ENCODE measurements at places on chromosomes 7 and 10. TPM values are rescaled to one million over a fixed set of nuclear protein-coding genes. Genes with fewer than 3 reads are reported as not detected.

DNA sequence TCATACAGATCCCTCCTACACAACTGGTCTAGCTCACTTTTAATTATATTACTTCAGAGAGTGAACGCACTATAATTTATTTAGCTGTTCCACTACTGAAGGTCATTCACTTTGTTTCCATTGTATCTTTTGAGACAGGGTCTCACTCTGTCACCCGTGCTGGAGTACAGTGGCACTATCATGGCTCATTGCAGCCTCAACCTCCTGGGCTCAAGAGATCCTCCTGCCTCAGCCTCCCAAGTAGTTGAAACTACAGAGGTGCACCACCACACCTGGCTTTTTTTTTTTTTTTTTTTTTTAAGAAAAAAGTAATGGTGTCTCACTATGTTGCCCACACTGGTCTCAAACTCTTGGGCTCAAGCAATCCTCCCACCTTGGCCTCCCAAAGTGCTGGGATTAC is 49.0 kb downstream of the PIP4K2A start:
- DNase-seq: no peak

DNA sequence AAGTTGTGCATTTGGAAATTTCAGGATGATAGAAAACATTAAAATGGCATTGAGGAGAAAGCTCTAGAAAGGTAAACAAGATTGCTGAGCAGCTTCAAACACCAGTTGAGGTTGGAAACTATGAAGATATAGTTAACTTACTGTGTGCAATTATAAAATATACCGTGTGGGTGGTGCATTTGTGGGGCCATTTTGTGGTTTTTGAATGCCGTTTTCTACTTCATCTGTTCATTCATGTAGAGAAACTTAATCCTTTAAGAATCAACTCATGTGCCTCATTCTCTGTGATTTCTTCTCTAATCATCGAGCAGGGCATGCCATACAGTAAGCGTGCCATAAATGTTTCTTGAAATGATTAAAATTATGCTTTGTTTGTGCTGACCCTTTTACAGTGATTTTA is 232.8 kb upstream of the TEX47 start:
- DNase-seq: no peak

GRCh38 chr7:132090444-132090843 is 485.8 kb downstream of the PLXNA4 start:
- no peak for DNase-seq

GRCh38 chr7:81162771-81163525 is 244.1 kb upstream of the SEMA3C start:
- no peak for DNase-seq

- DNase-seq: peak; percentile 34
These were observed 81.1 kb upstream of the PRKG1 start for GRCh38 chr10:50992972-50993766.

GRCh38 chr7:121182902-121183301 is 145.9 kb upstream of the WNT16 start:
- DNase-seq: no peak

- no peak for DNase-seq
These were observed 10.1 kb upstream of the INPP5A start for GRCh38 chr10:132527339-132528063.

- DNase-seq: no peak
These were observed 159.9 kb downstream of the CAMK1D start for GRCh38 chr10:12509016-12509793.

- DNase-seq: peak; percentile 82
These were observed 80.7 kb upstream of the SEC61G start for GRCh38 chr7:54839575-54840213.

- DNase-seq: peak; percentile 31
These were observed 110.7 kb upstream of the FZD8 start for GRCh38 chr10:35752469-35753461.

DNA sequence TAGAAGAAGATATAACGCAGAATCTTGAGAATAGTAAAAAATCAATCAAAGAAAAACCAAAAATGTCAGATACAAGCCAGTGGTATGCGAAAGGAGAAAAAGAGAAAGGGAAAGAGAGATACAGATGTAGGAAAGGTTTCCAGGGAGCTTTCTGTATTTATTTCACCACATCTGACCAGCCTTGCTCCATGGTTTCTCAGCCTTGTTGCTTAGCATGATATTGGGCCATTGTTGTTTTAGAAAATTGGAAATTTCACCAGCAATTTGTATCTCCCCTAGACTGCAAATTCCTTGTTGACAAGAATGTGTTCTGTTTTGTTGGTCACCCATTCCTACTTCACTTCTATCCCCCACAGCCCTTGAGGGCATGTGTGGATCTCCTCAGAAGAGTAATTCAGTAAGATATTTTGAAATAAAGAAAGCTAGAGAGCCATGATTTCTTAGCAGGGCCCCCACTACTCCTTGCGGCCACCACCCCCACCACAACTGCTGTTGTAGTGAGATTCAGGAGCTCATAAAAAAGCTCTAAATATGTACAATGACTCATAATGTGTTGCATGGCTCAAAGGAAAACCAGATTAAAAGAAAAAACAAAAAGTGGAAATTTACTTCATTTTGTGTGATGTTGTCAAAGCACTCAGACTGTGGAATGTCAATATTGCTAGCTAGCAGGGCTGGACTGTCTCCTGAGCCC is 138.7 kb downstream of the CHRM2 start:
- no peak for DNase-seq

GRCh38 chr7:30450983-30451497 is 27.5 kb downstream of the NOD1 start:
- DNase-seq: no peak

DNA sequence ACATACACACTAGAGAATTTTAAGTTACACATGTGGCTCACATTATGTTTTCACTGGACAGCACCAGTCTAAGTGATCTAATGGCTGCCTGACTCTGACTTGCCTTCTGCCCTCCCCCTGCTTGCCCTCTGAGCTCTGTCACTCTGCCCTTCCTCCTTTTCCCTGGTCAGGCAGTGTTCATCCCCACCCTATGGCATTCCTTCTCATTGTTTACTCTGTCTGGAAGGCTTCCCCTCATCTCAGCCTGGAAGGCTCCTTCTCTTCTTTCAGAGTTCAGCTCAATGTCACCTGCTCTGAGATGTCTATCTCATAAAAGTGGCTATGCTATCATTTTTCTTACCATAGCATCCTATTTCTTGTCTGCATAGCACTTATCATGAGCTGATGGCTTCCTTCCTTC is 305.7 kb downstream of the BMPER start:
- DNase-seq: no peak

- DNase-seq: no peak
These were observed 50.9 kb downstream of the AFAP1L2 start for GRCh38 chr10:114353383-114353782.

DNA sequence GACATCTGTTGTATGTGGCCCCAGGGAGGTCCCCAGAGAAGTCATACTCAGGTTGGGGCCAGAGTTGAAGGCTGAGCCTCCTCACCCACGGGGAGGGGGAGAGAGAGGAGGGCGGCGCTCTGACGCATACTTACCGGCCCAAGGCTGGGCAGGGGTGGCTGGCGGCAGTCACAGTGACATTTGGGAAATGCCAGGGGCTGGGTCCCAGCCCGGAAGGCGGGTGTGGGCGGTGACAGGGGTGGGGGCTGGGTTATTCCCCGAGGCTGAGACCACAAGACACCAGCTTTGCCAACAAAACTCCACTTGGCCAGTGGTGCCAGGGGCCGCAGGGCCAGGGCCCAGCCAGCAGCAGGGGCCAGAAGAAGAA is 41.1 kb downstream of the RASGEF1A start:
- no peak for DNase-seq

- DNase-seq: no peak
These were observed 11.4 kb upstream of the SCART1 start for GRCh38 chr10:133442191-133442966.

GRCh38 chr7:157513682-157514081 is 176.9 kb downstream of the DNAJB6 start:
- no peak for DNase-seq

DNA sequence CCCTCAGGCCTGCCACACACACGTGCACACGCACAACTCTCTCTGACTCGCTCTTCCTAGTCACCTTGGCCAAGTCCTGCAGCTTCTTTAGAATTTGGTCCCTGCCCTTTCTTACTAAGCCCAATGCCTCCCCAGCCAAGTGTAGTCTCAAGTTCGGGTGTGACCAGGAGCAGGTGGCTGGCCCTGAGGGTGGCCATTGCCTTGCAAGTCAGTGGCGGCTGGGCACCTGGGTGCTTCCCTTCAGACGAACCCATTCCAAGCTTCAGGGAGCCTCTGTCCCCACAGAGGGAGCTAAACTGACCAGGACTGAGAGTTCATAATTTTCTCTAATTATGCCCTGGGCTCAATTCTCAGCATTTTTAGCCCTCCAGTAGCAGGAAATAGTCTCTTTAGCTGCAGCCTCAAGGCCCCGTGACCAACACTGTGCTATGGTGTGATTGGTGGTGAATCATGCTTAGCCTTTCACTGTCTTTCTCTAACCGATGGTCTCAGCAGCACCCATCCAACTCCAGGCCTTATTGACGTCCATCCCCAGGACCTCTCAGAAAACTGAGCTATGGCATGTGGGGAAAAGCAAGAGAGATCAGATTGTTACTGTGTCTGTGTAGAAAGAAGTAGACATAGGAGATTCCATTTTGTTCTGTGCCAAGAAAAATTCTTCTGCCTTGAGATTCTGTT is 34.7 kb upstream of the FXYD4 start:
- DNase-seq: no peak

- peak; percentile 50 for DNase-seq
These were observed 157.5 kb upstream of the KLF14 start for GRCh38 chr7:130891254-130892094.

DNA sequence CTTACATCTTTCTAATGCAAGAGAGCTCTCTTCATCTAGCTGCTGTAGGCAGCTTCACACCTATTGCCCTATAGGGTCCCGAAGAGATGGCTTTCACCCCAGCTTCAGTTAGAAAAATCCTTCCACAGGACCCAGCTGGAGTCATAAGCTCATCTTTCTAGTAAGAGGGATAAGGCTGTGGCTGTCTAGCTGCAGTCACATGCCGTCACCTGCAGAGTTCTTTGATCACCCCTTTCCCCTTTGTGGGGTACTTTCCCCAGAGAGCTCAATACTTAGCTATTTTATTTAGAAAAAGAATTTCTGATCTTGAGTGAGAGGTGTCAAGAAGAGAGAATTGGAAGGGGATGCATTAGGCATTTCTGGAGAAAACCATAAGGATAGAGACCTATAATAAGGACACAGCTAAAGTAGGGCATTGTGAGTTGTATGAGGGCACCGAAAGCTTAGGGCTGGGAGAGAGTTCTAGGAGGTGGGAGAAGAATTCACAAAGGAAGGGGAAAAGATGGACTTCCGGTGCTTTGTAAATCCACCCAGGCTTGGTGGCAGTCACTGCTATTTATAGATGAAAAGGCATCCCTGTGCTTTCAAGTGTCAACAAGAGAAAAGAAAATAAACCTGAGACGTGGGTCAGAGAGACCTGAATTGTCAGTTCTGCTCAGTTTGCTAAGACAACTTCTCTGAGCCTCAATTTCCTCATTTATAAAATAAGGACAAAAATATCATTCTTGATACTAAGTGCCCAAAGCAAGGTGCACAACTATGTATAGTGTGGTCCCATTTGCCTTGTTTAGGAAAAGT is 11.1 kb upstream of the ST8SIA6 start:
- DNase-seq: no peak

GRCh38 chr7:9023675-9024294 is 590.4 kb downstream of the NXPH1 start:
- DNase-seq: no peak

- no peak for DNase-seq
These were observed 13.1 kb downstream of the STX1A start for GRCh38 chr7:73706126-73707044.

- peak; percentile 43 for DNase-seq
These were observed 16.8 kb downstream of the GIMAP5 start for GRCh38 chr7:150753826-150754603.

DNA sequence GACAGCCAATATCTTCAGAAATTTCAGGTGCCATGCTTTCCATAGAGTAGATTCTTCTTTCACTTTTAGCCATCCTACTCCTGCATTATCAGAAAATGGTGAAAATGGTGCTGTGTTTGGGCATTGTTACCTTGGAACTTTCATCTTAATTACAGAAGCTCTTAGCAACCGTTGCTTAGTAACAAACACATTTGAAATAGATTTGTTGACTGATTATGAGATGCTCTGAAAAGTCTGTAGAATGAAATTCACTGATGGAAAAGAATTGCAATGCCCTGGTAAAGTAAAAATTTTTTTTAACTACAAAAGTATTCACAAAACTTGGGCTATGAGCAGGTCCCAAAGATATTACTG is 249.3 kb upstream of the NEBL start:
- no peak for DNase-seq

CPVL gene
- 101 TPM for total RNA-seq

BMPER gene
- 1.4 TPM for total RNA-seq

SEMA3C gene
- total RNA-seq: 56.6 TPM

LIPM gene
- not detected for total RNA-seq

SCIN gene
- total RNA-seq: 0.12 TPM

GNAT3 gene
- not detected for total RNA-seq

SLC26A5 gene
- not detected for total RNA-seq

ELMO1 gene
- 17.3 TPM for total RNA-seq

MUC12 gene
- not detected for total RNA-seq

WNT8B gene
- not detected for total RNA-seq

RBM17 gene
- 93.2 TPM for total RNA-seq
